ENCODE measurements at places on chromosomes 7 and 10.

- DNase-seq = no peak
These were observed 64.0 kb downstream of the NEURL1 start for GRCh38 chr10:103557455-103557854.

DNA sequence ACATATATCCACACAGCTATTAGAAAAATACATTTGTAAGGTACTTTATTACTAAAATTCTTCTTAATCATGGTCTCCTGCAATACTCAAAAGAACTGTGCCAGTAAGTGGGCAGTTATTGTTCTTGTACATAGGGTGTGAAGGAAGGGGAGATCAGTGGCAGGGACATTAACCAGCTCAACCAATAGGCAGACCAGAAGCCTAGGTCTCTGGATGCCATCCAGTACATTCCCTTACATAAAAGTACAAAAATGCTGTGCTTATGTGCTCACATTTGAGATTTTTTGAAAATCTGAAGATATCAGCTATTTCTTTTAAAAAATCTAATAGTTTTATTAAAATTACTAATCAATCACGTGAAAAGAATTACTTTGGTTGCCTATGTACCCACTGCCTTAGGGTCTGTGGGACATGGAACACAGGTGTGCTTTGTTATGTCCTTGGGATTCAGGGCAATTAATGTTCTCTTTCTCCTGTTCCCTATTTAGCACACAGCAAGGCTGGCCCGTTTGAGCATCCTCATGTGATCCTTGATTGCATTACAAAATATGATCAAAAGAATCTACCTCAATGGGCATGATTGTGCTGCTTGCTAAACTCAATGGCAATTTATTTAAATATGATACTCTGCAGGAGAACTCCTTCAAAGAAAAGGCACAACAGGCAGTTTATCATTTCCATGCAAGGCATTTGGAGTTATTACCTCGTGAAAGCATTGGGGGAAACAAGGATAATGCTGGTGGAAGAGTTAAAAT, 22.7 kb downstream of the TWIST1 start:
- no peak for DNase-seq

DNA sequence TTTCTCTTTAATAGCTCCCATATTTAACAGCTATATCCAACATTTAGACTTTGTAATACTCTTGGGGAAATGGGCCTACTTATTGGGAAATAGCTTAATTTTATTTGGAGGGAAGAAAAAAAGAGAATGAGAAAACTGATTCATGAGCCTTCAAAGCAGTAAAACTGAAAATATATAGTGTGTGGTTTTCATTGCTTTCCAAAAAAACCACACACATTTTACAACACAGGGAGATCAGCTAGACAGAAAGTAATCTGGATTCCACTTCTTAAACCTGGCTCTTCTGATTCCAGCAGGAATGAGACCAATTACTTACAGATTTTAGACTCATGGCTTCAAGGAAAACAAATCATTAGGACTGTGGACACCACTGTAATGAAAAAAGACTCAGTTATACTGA, 48.7 kb downstream of the CH25H start:
- DNase-seq = no peak

- DNase-seq = no peak
These were observed 1409.1 kb upstream of the CELF2 start for GRCh38 chr10:9608602-9609001.

DNA sequence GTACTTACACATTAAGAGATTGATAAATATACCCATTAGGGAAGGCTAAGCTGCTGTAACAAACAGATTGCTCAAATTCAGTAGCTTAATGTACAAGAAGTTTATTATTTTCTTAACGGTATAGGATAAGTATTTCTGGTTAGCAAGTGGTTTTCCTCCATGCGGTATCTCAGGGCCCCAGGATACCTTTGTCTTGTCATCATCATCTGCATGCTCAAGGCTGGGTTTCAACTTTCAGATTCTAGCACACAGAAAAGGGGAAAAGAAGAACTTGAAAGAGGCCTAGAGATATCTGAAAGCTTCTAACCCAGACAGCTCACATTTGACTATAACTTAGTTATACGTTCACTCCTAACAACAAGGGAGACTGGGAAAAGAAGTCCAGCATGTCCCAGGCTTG, 11.8 kb upstream of the GALNT17 start:
- no peak for DNase-seq

GRCh38 chr10:131666091-131666490, 234.7 kb upstream of the PPP2R2D start:
- DNase-seq = no peak

GRCh38 chr7:69747144-69747543, 148.9 kb downstream of the AUTS2 start:
- no peak for DNase-seq

DNA sequence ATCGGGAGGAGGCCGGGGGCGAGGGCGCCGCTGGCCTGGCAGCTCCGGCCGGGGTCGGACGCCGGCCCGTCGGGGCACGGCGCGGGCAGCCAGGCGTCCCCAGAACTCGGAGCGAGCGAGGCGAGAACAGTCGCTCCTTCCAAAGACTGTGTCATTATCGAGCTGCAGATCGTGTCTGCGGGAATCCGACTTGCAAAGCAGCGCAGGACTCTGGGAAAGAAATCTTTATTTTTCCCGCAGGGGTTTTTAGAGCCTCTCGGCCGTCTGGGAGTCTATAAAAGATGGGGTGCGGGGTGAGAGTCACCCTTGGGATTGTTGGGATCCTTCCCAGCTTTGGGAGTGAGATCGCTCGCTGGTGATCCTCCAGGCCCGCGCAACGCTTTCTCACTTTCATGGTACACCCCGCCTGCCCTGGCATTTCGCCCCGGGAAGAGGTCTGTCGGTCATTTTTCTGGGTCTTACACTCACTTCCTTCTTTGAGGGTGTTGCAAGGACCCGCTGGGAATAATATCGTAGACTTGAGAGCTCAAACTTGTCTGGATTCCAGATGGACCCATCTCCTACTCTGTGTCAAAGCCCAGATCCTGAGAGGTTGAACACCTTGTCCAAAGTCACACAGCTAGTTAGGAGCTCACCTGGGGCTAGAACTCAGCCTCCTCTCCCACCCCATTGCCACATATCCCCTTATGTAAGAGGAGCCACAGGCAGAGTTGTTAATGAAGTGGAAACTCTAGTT, 1.0 kb downstream of the UBTD1 start:
- DNase-seq = no peak

GRCh38 chr7:2710286-2710655, 22.3 kb downstream of the AMZ1 start:
- DNase-seq = no peak

DNA sequence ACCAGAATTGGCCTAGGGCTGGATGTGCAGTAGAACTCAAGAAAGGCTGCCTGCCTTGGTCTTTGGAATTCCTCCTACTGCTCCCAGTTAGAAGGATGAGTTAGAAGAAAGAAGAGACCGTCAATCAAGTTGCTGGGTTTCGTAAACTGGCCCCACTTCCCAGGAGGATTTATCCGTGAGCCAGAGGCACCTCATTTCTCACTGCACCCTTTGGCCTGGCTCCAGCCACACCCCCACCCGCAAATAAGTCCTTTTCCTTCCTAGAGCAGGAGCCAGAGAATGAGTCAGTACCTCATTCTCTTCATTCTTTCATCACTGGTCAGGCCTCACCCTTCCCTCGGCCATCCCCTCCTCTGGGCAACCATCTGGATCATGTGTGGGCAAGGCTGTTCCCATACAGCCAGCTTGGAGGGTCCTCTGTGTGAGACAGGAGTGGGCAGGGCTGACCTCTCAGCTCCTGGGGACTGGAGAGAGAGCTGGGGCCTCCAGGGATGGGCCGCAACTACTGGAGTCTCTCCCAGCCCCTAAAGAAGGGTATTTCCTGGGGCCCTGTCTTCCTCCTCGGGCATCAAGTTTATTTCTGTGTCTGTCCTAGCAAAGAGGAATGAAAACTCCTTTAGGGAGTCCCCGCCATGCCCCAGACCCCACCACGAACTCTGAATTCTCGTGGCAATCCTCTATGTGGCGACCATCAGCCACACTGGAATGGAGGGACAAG, 87.2 kb upstream of the DUSP5 start:
- DNase-seq = peak; percentile 40

GRCh38 chr7:135644154-135644553, 18.2 kb upstream of the STMP1 start:
- DNase-seq = no peak

- no peak for DNase-seq
These were observed 13.6 kb downstream of the GNG11 start for GRCh38 chr7:93935102-93935501.

GRCh38 chr7:119931230-119931824, 341.6 kb upstream of the KCND2 start:
- no peak for DNase-seq

DNA sequence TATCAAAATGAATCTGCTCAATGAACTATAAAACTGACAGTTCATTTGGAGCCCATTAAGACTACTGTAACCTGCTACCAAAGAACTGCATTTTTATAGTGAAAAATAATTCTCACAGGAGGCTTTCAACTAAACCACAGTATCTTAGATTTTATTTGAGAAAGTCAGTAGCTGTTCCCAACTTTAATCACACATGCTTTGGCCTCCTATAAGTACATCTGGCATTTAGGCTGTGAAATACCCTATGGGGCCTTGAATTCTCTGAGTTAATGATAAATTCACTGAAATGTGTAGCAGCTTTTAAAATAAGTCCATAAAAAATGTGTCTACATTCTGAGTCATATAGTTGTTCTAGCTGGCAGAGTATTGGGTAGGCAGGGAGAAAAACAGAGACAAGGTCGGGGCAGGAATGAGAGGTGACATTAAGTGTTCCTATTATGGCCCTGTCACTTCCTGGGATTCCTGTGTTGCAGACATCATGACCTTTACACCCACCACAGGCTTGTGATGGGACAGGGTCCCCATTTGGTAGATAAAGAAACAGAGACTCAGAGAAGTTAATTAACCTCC, 588.8 kb downstream of the REEP3 start:
- no peak for DNase-seq

DNA sequence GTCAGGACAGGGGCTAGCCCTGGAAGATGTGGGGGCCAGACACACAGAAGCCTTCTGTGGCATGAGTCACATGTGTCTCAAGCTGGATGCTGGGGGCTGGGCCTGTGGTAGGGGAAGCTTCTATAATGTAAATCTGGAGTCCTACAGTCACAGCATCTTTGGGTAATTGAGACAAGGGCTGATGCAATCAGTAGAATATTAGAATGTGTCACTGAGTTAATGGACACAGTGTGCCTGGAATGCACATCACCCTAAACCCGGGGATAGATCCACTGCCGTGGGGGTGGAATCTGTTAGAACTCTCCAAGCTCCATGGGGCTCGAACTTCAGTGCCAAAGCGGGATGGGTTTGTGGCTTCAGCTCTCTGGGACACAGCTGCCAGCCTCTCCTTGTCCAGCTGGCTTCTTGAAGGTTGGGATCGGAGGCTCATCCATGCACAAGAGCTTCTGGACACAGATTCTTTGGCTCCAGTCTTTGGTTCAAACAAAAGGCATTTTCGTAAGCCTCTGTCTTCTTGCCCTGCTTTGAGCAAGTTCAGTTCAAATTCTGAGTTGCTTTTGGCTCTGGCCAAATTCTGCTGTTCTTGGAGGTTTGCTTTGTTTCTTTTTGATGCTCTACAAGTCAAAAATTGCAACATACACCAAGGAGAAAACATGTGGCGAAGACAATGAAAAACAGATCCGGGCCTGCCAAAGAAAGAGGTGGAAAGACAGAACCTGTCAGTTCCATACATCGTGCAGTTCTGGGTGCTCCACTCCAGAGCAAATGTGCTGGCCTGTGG, 194.8 kb upstream of the ZNF32 start:
- DNase-seq = no peak

DNA sequence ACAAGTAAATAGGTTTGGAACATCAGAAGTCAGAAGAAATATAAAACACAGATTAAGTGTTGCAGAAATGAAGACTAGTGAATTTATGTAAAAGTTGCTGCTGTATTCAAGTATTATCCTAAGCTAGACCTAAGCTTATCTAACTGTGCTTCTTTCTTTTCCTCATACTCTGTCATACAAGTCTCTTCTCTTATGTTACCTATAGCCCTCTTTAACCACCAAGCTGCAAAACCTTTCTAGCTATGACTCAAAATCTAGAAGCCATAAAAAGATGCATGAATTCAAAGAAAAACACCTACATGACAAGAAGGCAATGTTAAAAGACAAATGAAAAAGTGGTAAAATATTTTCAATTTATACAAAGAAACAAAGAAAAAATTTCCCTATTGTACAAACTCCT, 23.0 kb downstream of the DENND11 start:
- no peak for DNase-seq

DNA sequence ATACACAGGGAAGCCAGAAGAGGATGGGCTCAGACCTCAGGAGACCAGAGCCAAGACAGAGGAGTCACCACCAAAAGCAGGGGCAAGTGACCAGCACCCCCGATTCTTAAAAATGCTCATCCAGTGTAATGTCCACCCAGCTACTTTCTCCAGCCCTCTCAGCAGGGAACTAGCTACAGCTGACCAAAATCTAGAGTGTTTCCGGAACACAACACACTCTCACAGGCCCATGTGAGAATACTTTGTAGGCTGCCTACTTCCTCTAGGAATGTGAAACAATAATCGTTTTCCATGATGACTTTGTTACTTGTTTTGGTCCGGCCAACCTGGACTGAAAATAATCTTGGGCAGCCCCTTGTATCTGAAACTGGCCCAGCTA, 14.5 kb downstream of the PSAP start:
- no peak for DNase-seq

DNA sequence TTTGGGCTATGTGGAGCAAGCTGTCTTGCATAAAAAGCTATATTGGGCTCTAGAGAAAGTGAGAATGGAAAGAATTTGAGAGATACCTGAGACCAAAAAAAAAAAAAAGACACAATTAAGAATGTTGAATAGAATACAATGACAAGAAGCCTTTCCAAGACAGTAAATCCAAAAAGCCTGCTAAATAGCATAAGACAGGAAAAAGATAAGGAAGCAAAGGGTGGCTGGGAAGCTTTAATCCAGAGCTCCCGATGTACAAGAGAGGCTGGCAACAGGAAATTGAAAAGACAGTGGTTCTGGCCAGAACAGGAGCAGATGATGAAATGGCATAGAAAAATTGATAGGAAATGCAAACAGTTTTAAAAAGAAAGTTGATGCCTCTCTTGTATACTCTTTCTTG, 174.9 kb downstream of the CACNA2D1 start:
- DNase-seq = no peak

- no peak for DNase-seq
These were observed 203.8 kb upstream of the SH2B2 start for GRCh38 chr7:102082693-102083368.

DNA sequence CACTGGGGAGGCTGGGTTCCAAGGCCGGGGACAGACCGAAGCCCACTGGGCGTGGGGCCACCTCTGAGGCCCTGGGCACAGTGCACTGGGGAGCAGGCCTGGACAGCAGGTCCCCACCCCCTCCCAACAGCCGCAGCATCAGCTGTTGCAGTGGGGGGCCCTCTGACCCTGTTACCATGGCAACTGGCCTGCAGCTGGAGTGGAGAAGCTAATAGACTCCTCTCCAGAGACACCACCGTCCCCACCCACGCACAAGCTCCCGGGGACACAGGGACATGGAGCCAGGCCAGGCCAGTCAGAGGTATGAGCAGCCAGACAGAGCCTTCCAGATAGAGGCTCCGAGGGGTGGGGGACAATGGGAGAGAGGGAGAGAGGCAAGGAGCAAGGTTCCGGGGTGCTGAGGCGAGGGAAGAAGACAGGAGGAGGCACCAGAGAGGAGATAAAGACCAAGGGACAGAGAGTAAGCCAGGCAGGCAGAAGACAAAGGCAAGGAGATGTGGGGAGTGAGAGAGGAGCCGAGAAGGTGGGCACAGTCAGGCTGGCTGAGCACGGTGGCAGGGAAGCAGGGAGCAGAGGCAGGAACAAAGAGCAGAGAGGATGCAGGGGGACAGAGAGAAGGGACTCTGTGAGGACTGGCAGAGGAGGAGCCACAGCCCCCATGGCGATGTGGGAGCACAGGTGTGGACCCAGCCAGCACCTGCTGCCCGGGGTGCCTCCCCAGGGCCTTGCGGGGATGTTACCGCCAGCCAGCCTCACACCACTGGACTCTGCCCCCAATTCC, 6.7 kb downstream of the KCNH2 start:
- no peak for DNase-seq

Measured in ELF-1 (cell line).